Stimulated activated CD4-positive, alpha-beta T cell treated with anti-CD3 and anti-CD28 coated beads, Interleukin-12 subunit alpha, Interleukin-12 subunit beta, amount 100 ng/mL, for 48 hours (primary cell): ENCODE measurements at places on chromosomes 12 and 14.
A peak's percentile ranks its signal among the peaks of the same experiment; 100 is the strongest.

- DNase-seq: peak; percentile 2
Observed at GRCh38 chr14:90828642-90829487, 12.6 kb upstream of the TTC7B start.

- no peak for DNase-seq
Observed at GRCh38 chr12:130625201-130625600, 90.9 kb downstream of the RIMBP2 start.

DNA sequence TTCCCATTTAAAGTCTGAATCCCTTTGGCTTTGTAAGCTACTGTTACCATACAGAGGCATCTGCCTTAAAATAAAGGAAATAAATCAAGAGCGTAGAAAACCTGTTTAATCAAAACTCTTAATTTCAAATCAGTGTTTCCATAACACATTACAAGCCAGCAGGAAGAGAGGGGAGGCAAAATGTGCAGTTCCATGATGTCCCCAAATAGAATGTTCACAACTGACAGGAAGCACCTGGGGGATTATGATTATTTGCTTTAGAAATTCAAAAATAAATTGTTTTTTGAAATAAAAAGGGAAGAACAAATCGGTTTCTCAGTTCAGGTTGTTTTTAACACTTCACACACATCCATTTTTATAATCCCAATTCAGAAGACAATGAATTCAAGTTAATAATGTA lies 21.4 kb downstream of the SOCS2 start:
- DNase-seq: no peak

- DNase-seq: peak; percentile 18
Observed at GRCh38 chr12:30985814-30986452, 59.4 kb downstream of the TSPAN11 start.

GRCh38 chr14:23093991-23094665 lies 808 bp downstream of the ACIN1 start:
- DNase-seq: no peak

DNA sequence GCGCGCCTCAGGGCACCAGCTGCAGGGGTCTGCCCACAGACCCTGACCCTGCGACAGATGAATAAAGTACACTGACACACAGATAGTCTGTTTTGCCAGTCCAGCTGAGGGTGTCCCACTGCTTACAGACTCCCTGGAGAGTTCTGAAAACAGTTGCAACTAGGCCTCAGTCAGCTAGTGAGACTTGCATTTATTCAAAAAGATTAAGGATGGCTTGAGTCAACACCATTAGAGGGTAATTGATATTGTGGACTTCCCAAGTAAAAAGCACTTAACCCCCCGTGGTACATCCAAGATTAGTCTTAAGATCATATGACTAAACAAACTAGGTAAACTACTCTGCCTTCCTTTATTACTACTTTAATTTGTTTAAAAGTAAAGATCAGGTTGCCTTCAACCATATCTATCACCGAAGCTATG lies 11.1 kb upstream of the PSEN1 start:
- no peak for DNase-seq

DNA sequence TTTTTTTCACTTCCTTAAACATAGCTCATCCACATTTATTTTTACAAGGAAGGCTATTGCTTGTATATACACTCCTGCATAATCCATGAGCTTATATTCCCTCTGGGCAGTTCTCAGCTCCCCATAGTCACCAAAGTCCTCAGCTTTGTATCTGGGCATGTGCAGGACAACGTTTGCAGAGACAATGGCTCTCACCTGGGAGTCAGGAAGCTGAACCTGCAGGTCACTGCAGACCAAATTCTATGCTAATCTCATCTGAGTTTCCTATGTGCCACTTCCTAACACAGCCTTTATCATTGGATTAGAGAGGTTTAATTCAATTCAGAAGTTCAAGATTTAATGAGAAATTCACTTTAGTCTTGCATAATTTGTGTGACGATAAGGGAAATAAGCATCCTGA lies 131.5 kb downstream of the KCNK10 start:
- no peak for DNase-seq

DNA sequence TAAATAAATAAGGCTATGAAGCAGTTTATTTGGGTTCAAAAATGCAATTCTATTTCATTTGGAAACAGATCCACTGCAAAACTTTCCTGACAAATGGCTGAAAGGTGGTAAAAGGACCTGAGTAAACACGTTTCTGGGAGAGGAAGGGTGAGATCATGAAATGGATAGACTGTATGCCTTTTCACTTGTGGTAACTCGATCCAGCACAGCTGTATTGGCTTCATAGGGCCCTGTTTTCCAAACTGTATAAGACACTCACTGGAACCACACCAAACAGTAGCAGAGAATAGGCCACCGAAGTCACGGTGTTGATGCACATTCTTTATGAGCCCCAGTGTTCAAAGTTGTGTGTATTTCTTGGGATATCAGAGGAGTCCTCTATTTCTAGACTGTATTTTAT lies 325.2 kb upstream of the DIO2 start:
- no peak for DNase-seq

DNA sequence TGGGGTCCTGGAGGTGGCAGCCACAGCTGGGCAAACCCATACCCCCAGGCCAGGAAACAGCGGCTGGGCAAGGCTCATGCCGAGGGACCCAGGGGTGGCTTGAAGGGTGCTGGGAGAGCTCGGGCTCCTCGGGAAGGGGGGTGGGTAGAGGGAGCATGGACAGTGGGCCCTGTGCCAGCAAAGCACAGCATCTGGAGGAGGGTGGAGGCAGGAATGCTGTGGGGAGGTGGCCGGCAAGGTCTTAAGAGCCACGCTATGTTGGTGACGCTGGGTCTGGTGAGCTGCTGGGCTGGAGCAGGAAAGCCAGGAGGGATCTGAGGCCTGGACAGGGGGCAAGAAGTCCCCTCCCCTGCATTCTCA lies 48.2 kb upstream of the DLK1 start:
- no peak for DNase-seq

DNA sequence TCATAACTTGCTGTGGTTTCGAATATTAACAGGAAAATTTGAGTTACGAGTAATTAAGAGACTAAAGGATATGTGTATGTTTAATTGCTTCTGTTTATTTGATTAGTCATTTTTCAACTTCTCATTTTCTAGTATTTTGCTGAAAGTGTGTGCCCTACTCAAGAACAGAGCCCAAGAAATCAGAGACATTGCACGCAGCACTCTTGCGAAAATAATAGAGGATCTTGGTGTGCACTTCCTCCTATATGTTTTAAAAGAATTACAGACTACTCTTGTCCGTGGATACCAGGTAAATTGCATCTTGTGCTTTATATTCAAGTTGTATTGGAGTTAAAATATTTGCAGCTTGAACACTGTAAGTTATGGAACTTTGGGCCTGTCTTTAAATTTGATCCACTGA lies 50.8 kb downstream of the ARL1 start:
- DNase-seq: no peak

DNA sequence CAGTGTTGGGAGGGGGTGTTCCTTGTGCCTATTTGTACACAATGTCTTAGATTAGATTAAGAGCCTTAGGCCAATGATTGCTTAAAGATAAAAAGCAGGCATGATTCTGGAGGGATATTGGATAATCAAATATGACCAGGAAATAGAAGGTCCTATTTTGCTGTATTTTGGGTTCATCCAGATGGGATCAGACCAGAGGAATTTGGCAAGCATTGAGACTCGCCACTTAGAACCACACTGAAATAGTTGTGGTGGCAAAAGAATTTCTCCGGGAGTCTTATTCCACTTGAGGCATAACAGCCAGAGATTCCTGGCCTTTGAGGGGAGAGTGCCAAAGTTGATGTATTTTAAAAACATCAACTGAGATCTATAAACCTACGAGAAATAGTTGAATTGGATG lies 327.2 kb downstream of the RAD51B start:
- DNase-seq: no peak

- no peak for DNase-seq
Observed at GRCh38 chr14:72513965-72514659, 379.8 kb downstream of the DPF3 start.

GRCh38 chr14:97046967-97047366 lies 249.8 kb downstream of the VRK1 start:
- no peak for DNase-seq

DNA sequence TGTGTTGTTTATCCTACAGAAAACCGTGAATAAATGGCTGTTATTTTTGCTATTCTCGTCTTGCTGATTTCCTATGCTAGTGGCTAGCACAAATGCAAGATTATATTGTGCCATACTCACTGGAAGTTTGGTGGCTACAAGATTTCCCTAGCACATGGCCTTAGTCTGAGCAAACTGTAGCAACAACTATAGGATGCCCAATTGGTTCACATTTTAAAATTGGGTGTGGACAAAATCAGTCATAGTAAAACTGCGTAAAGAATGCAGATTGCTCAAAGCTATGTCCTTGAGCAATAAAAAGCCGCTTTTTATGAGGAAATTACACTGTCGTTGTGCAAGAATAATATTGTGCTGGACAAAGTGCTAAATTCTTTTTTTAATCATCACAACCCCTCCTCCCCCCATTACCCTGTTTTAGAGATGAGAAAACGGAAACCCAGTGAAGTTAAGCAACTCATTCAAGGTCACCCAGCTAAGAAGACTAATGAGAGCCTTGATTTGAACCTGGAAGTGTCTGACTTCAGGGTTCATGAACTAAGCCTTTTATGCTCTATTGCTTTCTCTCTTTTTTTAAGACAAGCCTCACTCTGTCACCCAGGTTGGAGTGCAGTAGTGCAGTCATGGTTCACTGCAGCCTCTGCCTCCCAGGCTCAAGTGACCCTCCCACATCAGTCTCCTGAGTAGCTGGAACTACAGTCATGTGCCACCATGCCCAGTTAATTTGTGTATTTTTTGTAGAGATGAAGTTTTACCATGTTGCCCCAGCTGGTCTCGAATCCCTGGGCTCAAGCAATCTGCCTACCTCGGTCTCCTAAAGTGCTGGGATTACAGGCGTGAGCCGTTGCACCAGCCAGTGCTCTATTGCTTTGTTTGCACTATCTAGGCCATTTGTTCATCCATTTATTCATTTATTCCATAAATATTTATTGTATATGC lies 73.6 kb downstream of the SRGAP1 start:
- DNase-seq: no peak

- no peak for DNase-seq
Observed at GRCh38 chr14:45893127-45893526, 640.1 kb upstream of the MIS18BP1 start.

GRCh38 chr14:103206836-103207387 lies 83.7 kb downstream of the TNFAIP2 start:
- DNase-seq: no peak

- no peak for DNase-seq
Observed at GRCh38 chr14:90179809-90180779, 76.3 kb upstream of the PSMC1 start.

DNA sequence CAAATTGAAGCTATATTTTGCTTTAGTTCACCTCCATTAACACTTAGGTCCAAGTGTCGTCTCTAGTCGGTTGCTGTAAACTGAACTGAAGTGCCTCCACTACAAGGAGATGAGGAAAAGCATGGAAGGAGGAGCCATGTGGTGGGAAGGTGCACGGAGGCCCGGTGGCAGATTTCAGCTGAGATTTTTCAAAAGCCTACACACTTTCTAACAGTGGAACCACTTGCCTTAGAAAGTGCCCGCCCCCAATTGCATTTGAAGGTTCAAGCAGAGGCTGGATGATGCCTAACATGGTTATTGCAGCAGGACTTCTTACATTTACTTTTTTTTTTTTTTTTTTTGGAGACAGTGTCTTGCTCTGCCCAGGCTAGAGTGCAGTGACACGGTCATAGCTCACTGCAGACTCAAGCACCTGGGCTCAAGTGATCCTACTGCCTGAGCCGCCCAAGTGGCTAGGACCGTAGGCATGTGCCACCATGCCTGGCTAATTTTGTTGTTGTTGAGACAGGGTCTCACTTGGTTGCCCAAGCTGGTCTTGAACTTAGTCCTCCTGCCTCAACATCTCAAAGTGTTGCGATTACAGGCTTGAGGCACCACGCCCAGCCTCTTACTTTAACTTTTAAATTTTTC lies 27.6 kb downstream of the EML1 start:
- DNase-seq: no peak

- no peak for DNase-seq
Observed at GRCh38 chr12:71671311-71671710, 7.2 kb downstream of the THAP2 start.

GRCh38 chr12:42473130-42473529 lies 116.4 kb downstream of the PRICKLE1 start:
- no peak for DNase-seq

DNA sequence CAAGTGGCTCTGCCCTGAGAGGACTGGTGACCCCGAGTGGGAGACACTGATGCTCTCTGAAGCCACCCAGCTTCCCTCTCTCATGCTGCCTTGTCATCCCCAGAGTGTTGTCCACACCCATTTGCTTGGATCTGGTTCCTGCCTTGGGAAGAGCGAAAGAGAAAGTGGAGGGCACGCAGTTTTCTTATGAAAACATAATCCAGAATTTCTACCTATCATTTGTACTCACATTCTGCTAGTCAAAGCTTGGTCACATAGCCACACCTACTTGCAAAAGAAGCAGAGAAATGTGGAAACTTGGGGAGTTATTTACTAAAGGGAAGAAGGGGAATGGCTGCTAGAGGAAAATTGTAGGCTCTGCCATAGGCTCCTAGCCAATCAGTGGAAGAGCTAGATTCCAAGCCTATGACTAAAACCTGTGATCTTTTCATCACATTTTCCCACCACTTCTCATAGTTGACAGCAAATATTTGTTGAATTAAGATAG lies 326.3 kb downstream of the ZFP36L1 start:
- DNase-seq: no peak

DNA sequence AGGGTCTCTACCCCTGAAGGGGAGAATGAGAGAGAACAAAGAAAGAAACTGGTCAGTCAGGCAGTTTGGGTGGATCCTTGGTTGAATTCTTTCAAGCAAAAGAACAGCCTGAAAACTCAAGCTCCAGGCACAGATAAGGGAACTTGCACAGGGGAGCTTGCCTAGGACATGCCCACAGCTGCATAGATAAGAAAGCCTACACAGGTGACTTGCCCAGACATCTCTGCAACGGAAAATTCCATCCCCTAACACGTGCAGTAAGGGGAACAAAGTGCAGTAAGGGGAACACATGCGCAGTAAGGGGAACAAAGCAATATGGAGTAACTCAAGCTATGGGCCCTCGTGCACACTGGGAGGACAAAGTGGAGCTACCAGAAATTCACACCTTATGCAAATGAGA lies 540.1 kb upstream of the MIS18BP1 start:
- DNase-seq: no peak

DNA sequence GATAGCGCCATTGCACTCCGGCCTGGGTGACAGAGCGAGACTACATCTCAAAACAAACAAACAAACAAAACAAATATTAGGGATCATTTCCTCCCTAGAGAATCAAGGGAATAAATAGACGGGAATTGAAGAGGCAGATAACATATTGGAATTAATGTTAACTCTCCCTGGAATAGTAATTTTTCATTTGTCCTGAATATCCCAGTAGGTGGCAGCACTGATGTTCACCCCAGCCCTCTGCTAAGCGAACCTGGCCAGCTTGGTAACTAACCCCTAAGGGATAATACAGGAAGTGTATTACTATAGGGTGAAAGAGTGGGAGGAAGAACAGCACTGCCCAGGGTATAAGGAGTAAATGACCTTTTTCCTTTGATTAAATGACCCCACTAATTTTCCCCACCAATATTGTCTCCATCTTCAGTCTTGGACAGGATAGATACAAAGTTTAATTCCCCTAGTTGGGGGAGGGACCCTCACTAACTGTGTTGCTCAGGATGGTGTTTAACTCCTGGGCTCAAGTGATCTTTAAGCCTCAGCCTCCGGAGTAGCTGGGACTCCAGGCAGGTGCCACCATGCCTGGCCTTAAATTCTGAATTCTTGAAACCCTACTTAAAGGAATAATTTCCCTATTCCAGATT lies 40.5 kb downstream of the SLC2A14 start:
- peak; percentile 38 for DNase-seq
